NCI-H748 treated with DMSO at 0.1 percent for 48 hours (cell line): ENCODE measurements at places on chromosomes 3 and 15.
A peak's percentile ranks its signal among the peaks of the same experiment; 100 is the strongest.

GRCh38 chr15:88275804-88276203 lies 19.3 kb upstream of the NTRK3 start:
- no peak for DNase-seq

- no peak for DNase-seq
Observed at GRCh38 chr3:196406811-196407470, 25.3 kb downstream of the UBXN7 start.

DNA sequence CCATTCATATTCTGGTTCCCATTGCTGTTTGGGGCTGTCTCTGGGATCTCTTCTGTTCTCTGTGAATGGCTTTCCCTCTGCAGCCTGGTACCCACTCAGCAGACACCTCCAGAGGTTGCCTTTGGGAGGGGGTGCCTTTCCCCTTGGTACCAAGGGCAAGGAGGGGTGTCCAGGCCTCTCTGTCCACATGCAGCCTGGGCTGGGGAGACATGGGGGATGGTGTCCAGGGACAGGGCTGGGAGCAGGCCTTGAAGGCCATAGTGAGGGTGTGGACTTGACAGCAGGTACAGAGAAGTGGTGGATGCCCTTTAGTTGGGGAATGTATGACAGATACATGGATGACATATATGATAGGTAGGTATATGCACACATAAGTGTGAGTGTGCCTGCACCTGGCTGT lies 83.7 kb downstream of the PLXNA1 start:
- DNase-seq: no peak

DNA sequence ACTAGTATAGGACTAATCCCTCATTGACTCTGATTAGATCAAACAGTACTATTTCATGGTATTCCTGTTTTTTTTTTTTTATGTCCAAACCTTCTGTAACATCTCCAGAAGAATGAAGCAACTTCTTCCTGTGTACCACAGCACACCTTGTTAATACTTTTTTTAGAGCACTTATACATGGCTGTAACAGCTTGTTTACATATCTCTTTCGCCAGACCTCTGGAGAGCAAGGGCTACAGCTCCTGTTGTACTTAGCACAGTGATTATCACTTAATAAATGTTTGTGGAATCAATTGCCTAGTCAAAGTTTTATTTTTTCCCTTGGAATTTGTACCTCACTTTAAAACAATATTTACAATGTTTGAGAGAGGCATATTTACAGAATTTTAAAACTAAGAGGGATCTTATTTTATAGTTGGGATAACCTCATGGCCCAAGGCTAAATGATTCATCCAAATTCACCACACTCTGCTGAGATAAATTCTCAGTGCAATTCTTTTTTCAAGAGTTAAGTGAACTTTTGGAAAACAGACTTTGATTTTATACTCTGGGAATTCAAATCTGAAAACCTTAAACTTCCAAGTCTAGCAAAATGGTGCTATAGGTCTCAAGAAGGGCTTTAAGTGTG lies 9.2 kb upstream of the GATM start:
- no peak for DNase-seq

- peak; percentile 70 for DNase-seq
Observed at GRCh38 chr3:42148982-42149432, 57.9 kb downstream of the TRAK1 start.
